ENCODE measurements at places on chromosomes 16 and 17.

DNA sequence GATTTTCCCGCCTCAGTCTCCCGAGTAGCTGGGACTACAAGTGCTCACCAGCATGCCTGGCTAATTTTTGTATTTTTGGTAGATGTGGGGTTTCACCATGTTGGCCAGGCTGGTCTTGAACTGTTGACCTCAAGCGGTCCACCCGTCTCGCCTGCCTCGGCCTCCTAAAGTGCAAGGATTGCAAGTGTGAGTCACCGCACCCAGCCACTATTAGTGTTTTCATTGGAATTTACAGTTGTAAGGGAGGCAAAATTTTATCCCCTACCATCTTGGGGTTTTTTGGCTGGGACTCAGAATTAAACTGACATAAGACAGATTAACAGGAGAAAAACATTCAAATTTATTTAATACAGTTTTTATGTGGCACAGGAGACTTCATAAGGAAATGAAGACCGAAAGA, 12.3 kb upstream of the MYCBPAP start:
- no peak for DNase-seq

- DNase-seq: peak; percentile 63
Measured at GRCh38 chr16:1026057-1026783, 44.6 kb downstream of the SOX8 start.

DNA sequence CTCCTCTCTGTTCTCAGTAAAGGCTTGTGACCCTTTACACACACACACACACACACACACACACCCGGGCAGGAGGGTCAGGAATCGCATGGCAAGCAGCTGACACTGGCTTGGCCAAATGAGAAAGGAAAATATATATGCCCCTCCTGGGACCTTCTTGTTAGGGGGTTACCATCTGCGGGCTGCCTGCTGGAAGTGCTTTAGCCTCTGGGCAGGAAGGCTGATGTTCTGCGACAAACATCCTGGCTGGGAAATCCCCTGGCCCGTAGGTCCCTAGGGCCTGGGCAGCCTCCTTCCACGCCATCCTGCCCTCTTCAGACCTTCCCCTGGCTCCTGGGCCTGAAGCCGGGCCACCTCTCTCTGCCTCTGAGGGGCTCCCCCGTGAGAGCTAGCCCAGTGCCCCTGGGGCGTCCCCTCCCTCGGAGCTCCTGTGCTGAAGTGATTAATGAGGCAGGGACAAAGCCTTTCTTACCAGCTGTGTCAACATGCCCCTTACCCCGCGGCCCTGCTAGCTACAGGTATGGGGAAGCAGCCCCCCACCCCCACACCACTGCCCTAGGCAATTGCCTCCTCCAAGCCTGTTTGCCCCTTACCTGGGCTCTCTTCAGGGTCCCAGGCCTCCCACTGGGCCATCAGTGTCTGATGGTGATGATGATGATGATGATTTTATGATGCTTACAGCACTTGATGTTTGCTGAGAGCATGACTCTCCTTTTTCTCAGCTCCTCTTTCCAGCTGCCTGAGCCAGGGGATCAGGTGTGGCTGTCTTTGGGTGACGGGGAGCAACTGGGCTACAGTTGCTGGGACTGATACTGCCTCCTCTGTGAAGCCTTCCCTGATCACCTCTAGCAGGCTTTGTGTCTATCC, 32.8 kb upstream of the ETV4 start:
- DNase-seq: no peak

GRCh38 chr16:728131-728889, 1.4 kb downstream of the HAGHL start:
- peak; percentile 61 for DNase-seq

DNA sequence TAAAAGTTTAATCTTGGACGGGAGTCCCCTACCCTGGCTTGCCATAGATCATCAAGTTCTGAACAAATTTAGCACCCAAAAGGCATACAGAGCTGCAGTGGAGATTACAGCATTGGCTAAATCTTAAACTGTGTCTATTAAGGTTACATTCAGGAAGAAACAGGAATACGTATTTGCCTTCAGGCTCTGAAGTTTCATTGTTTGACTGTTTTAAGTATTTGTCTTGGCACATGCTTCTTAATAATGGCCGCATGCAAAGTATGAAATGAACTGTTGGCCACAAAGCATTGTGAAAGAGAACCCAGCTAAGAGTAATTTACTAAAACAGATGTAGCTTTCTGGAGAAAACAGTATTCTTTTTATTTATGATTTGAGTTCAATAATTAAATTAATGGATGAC, 63.9 kb upstream of the CNEP1R1 start:
- DNase-seq: no peak
